ENCODE measurements at places on chromosomes 6 and 20.

DNA sequence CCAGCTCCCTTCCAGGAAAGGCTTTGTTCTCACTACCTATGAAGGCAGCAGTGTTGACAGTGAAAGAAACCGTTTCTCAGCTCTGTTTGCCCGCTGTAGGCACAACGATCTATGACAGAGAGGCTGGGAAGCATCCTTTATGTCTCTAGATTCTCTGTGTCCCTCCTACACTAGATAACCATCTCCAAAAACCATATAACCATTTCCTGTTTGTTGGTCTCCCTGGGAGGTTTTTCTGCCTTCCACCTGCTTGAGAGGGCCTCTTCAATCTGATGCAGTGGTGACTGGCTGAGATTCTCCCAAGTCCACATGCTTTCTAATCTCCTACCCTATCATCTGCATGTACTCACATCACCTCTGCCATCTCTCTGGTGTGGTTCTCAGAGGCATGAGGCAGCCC is 32.0 kb upstream of the TMEM217 start:
- no peak for DNase-seq

DNA sequence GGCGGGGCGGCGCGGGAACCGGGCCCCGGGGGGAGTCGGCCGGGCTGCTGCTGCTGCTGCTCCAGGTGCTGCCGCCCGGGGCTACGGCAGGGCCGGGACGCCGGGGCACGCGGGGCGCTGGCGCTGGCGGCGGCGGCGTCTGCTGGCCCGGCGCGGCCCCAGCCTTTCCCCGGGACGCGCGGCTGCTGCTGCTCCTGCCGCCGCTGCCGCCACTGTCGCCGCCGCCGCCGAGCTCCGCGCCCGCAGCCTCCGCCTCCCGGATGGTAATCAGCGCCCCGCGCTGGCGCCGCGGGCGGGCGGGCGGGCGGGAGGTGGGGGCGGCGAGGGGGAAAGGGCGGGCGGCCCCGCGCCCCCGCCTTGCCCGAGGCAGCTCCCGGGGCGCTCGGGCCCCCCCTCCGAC is 306 bp downstream of the EBF4 start:
- DNase-seq = no peak

GRCh38 chr6:21137700-21138335 is 455.7 kb upstream of the SOX4 start:
- no peak for DNase-seq

DNA sequence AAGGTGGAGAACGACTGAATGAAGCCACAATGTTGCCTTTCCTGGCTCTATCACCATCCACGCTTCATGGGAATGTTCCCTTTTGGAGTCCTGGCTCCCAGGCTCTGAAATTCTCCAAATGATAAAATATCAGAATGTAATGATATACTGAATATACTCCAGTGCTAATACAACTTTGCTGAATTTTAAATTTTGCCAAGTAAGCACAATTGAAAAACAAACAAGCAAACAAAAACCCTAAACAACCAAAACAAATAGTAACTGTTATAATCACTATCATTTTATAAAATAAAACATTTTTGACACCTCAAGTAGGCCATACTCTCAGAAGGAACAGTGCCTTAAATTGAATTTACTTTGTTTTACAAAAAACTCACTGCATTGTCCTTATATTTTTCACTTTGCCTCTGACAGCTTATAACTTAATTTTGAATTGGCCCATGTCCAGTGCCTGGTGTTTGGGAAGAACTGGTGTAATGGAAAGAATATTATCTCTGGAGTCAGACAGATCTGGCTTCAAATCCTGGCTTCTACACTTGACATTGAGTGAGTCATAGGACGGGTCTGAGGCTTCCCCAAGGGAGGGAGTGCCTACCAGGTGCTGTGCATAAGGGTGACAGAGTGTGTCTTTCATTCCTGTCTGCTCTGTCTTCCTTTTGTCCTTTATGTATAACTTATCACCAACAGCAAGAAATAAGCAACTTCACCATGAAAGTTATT is 698.3 kb downstream of the EPM2A start:
- no peak for DNase-seq

DNA sequence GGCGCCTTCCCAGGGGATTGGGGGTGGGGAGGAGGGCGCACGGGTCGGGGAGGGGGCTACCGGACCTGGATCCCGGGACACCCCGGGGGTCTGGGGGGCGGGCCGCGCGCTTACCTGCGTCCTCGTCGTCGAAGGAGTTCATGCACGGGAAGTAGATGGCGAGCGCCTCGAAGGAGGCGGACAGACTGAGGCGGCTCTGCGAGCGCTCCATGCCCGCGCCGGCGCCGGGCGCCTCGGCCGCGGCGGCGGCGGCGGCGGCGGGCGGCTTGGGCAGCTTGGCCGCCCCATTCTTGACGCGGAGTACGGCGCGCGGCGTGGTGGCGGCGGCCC is 320 bp downstream of the RIMS4 start:
- no peak for DNase-seq

DNA sequence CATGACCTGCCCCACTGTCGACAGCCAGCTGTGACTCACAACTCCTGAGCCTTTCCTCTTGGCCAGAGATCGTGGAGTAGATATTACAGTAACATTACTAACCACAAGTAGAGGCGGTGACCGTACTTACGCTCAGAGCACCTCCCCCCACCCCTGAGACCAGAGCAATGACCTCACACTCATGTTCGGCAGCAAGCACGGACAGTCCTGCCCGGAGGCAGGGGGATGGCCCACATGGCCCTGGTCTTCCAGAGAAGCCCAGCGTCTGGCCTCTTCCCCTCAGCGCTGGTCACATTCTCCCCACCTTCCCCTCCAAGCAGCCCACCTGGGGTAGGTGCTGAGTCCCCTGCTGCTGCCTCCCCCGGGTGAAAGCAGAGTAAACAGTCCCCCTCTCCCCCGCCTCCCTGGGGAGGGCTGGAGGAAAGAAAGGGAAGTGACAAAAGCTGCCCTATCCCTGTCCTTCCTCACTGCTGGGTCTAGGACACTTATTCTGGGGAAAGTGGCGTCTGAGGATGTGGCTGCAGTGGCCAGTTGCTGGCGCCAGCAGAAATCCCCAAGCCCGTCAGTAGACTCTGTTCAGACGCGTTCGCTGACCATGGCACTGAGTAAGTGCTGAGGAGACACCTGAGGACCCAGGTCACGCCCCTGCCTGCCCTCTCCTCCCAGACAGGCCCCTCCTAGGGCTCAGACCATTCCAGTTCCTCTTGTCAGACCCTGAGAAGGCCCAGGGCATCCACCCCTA is 68.5 kb downstream of the MRPL14 start:
- DNase-seq = no peak

DNA sequence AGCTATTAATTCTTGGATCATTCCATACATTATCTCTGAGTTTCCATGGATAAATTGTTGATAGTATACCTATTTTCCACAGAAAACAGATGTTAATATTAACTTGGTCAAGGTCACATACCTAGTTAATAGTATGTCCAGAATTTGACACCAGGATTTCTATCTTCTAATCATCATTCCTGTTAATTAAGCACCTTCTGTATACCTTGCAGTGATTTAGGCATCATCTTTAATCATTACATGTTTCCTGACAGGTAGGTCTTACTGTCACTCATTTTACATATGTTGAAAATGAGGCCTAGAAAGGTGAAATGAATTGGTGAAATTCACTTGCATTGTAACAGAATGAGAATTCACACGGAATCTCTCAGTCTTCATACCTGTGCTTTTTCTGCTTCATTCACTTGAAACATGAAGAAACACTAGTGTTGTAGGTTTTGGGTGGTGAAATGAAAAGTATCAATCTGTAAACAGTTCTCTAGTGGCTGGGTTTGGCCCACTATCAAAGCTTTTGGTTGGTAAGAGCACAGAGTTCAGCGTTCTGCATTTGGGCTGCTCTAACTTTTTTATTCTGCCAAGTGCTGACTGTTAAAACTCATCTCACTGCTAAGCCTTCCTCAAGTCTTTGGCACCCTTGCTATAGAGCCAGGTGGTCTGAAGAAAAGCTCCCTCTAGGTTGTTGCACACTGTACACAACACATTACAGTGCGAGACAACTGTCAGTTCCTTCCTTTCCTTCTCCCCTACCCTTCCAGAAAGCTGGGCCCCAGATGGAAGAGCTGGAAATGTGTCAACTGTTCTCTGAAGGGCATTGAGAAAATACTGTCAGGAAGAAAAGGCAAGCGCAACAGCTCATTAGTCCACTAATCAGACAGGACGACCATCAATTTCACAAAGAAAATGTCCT is 57.8 kb upstream of the C20orf144 start:
- no peak for DNase-seq

DNA sequence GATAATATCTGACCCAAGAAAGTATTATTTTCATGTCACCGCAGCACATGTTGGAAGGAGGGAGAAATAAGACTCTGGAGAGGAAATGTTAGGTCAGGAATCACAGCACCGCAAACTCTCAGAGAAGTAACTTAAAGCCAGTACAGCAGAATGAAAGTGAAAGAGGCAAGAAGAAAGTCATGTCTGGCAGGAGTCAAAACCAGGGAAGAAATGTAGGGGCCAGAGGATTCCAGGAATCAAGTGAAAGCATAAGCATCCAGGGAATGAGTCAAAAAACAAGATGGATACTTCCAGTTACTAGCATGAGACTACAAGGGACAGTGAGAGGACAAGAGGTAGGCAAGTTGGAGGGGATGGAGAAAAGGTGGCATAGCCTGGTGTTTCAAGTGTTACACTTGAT is 80.4 kb downstream of the AK9 start:
- no peak for DNase-seq

- DNase-seq = no peak
Observed at GRCh38 chr6:53070806-53071205, 5.6 kb downstream of the FBXO9 start.

- no peak for DNase-seq
Observed at GRCh38 chr6:53287336-53288225, 61.2 kb downstream of the ELOVL5 start.

DNA sequence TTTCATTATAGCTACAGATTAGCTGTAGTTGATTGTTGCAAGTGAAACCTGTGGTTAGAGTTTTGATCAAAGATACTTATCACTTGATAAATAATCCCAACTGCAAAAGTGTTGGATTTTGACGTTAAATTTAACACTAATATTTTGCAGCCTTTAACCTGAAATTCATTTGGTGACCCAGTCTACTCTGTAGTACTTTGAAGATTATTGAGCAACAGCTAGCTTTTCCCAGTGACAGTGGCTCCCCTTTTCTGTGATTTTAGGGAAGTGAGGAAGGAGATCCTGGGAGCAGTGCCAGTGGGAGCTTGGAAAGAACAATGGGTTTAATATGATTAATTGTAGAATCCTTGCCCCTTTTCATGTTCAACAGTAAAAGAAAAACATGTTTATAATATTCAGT is 76.9 kb downstream of the NCOA3 start:
- DNase-seq = no peak

DNA sequence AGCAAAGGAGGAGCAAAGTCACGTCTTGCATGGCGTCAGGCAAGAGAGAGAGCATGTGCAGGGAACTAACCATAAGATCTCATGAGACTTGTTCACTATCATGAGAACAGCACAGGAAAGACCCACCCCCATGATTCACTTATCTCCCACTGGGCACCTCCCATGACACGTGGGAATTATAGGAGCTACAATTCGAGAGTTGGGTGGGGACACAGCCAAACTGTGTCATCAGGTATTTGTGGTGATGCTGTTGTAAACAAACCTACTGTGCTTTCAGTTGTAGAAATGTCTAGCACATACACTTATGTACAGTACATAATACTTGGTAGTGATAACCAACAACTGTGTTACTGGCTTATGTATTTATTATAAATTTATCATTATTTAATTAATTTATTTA is 128.3 kb downstream of the UTRN start:
- DNase-seq = no peak

GRCh38 chr20:40464731-40465208 is 224.3 kb downstream of the MAFB start:
- DNase-seq = no peak

DNA sequence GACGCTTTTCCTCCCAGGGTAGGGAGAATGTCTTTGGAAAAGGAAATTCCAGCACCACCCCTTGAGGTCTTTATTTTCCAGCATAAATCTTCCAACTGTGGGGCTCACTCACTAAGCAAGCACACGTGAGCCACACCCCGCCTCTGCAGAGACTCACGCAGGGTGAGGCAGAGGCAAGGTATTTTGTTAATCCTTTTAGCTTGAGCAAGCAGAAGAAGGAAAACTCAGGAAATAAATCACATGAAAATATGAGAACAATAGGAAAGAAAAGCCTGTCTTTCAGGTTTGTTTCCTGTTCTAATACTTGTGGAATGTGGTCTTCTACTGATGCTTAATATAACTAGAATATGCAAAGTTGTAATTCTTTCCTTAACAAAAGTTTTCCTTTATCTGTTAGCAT is 4.1 kb upstream of the PHACTR2 start:
- DNase-seq = peak; percentile 70

GRCh38 chr6:27672113-27672799 is 199.4 kb upstream of the ZNF184 start:
- DNase-seq = no peak

- DNase-seq = peak; percentile 10
Observed at GRCh38 chr6:83215131-83216047, 22.2 kb downstream of the RWDD2A start.

DNA sequence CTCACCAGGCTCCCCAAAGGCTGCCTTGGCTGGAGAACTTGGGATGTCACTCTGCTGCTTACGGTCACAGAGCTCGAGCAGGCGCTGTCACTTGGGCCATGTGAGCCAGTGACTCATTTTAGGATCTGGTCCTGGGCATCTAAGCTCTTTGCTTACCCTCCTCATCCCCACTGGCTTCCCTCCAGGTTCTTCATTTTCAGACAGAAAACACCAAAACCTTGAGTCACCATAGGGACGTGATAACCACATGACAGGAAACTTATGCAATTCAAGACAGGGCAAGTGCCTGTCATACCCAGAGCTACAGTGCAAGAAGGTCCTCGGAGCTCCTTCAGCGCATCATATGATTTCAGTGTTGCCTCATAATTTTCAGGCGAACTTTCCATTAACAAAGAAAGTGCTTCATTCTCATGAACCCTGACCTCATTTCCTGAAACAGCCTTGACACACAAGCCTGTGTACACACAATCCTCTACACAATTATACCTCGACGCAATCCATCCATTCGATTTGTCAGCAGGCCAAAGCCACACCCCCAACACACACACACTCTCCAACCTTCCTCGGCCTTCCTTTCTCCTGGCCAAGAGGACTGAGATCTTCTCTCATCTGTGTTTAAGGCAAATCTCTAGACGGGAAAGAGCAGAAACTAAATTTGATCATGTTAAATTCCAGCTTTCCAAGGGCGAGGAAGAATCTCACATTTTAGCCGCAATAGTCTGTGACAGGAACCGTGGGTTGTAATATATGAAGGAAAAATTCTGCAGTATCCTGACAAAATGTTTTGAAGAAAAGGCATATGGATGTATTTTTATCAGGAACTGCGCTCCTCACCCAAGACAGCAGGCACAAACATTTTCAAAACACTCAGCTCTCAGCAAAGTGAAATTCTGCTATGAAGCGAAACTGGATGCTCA is 25.3 kb downstream of the TBC1D7 start:
- DNase-seq = no peak

GRCh38 chr20:2708073-2708415 is 15.5 kb downstream of the EBF4 start:
- no peak for DNase-seq

DNA sequence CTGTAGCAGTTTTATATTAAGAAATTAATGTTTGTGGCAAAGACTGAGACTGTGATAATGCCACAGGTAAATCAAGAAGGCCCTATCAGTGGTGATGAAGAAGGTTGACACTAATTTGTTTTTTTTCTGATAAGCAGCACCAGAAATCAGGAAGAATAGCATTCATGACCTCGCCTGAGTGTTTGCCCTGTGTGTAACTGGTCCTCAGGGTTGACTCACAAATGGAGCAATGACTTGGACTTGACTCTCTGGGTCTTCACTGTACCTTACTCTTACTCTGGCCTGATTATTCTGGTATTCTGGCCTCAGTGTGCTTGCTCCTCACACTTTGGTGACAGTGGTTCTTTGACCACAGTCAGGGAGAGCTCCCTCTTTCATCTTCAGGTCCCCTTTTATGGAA is 243.9 kb downstream of the HAO1 start:
- DNase-seq = no peak
